ENCODE measurements at places on chromosomes 2 and 18.

DNA sequence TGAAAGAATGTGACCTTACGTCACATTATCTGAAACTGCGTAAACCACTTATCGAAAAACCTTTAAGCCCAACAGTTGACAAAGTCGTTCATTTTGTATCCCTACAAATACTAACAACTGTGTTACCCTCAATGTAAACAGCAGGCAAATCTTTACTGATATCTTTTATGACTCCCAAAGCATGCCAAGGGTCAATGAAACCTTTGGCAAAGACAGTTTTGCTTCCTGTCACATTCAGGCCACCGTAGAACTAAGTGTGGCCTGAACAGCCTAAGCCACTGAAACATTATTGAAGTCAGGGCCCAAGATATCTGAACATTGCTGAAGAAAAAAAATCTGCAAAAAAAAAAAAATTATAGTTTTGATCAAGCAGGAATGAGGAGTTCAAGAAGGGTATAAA, 77.3 kb downstream of the FAM124B start:
- no peak for DNase-seq

- peak; percentile 39 for DNase-seq
Measured at GRCh38 chr2:9473308-9473984, 905 bp upstream of the IAH1 start.

DNA sequence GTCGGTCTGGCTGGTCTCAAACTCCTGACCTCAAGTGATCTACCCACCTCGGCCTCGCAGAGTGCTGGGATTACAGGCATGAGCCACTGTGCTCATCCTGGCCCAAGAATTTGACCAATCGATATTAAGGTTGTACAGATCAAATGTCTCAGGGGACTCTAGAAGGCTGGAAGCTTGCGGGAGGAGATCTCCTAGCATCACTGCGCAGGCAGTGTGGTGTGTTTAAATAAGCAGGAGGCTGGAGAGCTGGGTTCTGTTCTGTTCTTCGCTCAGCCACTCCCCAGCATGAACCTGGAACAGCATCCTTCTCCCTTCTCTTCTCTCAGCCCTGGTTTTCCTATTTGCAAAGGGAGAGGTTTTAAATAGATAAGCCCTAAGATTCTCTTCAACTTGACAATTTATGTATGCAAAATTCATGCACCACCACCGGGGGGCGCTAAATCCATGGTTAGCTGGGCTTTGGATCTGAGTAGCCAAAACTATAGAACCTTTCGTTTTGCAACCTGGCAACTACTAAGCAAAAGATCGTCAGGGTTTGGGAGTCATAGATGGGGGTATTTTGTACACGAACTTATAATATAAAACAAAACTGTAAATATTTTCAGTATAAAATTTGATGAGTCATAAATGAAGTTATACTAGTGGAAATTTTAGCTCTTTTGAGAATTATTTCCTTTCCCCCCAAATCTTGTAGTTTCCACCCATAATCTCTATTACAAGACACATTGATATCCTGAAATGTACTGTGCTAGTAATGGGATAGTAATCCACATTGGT, 60.6 kb downstream of the SLC16A14 start:
- no peak for DNase-seq

DNA sequence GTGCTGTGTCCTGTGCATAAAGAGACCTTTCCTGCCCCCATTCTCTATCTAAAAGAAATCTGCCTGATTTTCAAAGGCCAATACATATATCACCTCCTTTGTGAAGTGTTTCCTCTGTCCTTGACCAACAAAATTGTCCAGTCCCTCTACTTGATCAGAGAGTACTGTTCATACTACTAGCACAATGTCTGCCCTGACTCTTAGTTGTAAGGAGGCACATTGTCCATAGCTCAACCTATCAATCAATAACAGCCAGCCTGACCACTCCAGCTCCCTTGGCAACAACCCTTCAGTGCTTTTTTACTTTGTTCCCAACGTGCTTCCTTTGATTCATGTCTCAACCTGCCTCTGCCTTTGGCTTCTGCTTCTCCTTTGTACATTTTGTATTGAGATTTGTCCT, 398.9 kb downstream of the TRIB2 start:
- no peak for DNase-seq

GRCh38 chr2:169525434-169525833, 15.9 kb downstream of the KLHL41 start:
- no peak for DNase-seq

- no peak for DNase-seq
Measured at GRCh38 chr2:25125976-25126375, 42.4 kb downstream of the POMC start.

GRCh38 chr2:236130349-236130998, 37.7 kb downstream of the GBX2 start:
- DNase-seq: no peak

- DNase-seq: peak; percentile 62
Measured at GRCh38 chr2:157874997-157875640, 1.0 kb downstream of the ACVR1 start.

DNA sequence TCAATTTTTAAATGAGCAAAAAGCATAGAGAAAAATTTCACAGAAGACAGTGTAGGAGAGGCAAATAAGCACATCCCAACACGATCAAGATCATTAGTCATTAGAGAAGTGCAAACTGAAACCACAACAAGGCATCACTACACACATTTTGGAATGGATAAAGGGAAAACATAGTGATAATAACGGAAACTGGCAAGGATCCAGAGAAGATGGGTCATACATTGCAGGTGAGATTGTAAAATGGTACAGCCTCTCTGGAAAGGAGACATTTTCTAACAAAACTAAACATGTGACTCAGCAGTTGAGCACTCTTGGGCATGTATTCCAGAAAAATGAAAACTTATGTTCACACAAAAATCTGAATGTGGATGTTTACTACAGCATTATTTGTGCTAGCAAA, 98.3 kb upstream of the TMEM17 start:
- DNase-seq: no peak

- DNase-seq: no peak
Measured at GRCh38 chr2:115596659-115597375, 1154.4 kb downstream of the DPP10 start.

- peak; percentile 30 for DNase-seq
Measured at GRCh38 chr18:36187826-36188721, 777 bp downstream of the MOCOS start.

- DNase-seq: peak; percentile 23
Measured at GRCh38 chr2:24435391-24436316, 55.4 kb upstream of the NCOA1 start.

DNA sequence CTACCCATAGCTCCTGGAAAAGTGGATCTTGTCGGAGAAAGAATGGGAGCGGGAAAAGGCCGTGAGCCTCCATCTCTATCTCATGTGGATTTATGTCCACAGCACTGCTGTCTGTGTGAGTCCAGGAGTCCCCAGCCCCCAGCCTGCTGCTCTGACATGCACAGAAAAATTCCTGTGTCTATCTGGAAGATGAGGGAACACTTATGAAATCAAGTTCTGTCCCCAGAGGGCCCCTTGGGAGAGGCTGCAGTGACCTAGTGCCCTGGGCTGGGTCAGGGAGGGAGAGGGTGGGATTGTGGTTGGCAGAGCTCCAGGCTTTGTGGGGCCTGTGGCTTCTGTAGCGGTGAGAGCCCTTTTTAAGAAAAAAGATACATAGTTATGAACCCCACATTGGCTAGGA, 37.6 kb downstream of the HJURP start:
- no peak for DNase-seq

DNA sequence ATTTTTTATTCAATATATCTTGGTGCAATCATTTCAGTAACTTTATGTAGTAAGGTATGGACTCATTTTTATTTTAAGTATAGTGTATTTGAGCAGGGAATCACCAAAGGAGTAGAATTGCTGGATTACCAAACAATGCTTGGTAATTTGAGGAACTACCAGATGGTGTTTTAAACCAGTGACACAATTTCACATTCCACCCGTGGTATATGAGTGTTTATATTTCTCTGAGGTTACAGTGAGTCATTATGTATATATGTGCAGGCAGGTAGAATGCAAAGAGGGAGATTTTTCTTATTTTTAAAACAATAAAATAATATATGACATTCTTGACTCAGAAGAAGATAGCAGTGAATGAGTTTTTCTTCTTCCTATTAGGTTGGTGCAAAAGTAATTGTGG, 596.9 kb downstream of the DCC start:
- DNase-seq: no peak

GRCh38 chr2:128868686-128869551, 550.3 kb upstream of the HS6ST1 start:
- no peak for DNase-seq

GRCh38 chr18:32548688-32549087, 78.0 kb upstream of the GAREM1 start:
- DNase-seq: peak; percentile 53

- no peak for DNase-seq
Measured at GRCh38 chr2:234051374-234052070, 1.0 kb downstream of the SPP2 start.

- DNase-seq: no peak
Measured at GRCh38 chr2:80351231-80351630, 46.7 kb upstream of the LRRTM1 start.

GRCh38 chr18:58580623-58581022, 48.3 kb downstream of the ALPK2 start:
- no peak for DNase-seq

- no peak for DNase-seq
Measured at GRCh38 chr2:33559328-33559727, 39.8 kb downstream of the FAM98A start.

DNA sequence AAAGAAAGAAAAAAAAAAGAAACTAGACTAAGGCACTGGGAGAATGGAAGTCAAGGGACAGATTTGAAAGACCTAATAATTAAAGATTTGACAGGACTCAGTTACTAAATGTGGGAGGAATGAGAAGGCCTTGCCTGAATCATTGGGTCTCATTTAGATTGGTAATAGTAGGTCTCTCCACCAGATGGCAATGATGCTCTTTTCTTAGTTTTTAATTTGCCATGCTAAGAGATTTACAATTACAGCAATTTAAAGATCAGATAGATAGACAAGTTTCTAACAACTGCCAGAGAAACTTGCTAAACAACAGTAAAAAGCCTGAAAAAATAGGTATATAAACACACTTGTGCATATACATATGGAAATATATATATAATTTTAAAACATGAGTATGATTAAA, 153.0 kb downstream of the TMEM247 start:
- peak; percentile 43 for DNase-seq

- DNase-seq: no peak
Measured at GRCh38 chr18:11600321-11600720, 9.1 kb upstream of the SLC35G4 start.

- no peak for DNase-seq
Measured at GRCh38 chr2:237894396-237894979, 35.1 kb downstream of the RAMP1 start.

GRCh38 chr2:235113854-235114253, 162.0 kb downstream of the SH3BP4 start:
- DNase-seq: no peak

DNA sequence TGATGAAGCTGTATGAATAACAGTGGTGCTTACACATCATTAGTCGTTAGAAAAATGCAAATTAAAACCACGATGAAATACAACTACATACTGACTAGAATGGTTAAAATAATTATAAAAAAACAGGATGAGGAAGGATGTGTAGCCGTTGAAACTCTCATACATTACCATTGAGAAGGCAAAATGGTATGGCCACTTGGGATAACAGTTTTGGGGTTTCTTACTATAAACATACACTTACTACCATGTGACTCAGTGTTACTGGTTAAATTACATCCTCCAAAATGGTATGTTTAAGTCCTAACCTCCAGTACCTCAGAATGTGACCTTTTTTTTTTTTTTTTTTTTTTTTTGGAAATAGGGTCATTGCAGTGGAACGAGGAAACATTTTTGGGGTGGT, 58.4 kb downstream of the UBE2E3 start:
- DNase-seq: no peak

All from NCI-H2227 treated with DMSO at 0.1 percent for 48 hours (cell line).